CD4-positive, alpha-beta T cell treated with Interleukin-4 for 4 hours (primary cell): ENCODE measurements at places on chromosomes 1 and 21.

GRCh38 chr1:94122201-94122970 lies 1.4 kb upstream of the ABCA4 start:
- no peak for DNase-seq

DNA sequence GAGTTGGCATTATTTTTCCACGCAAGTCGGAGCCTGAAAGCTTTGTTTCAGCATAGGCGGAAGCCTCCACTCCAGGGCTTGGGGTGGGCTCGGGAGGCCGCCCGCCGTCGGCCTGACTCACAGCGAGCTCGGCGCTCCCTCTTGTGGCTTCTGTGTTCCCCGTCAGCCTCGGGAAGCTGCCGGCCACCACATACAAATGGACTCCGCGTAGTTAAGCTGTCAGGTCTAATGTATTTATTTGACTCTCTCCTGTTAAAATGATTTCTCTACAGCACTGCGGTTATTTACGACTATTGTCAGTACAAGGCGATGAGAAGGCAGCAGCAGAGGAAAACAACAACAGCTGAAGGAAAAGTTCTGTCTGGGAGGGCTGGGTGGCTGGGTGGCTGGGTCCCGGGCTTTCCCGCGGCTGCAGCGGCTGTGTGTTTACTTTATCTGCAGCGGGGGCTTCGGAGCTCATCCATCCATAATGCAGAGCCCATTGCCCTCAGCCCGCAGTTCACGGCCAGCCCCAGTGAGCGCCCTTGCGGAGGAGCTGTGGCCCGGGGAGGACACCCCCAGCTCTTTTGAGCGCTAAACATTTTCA lies 375.7 kb upstream of the CAMK1G start:
- DNase-seq, result no peak

DNA sequence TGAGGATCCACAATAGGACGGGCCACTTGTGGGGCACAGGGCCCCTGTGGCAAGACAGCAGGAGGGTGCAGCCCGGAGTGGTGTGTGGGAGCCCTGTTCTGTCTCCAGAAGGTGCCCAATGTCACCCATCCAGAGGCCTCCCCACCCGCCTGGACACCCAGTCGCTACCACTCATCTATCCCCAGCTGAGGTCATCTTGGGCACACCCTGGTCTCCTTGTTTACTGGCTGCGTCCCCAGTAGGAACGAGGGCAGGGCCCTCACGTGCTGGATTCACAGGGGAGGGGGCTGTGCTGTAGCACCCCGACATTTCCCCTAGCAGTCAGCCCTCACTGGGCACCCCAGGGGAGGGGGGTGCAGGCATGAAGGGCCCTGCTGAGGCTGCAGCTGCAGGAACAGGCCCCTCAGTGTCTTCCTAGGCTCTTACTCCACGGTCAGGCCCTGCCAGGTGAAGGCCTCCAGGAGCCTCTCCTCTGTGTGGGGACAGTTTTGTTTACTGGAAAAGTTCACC lies 2.3 kb upstream of the TNNT2 start:
- DNase-seq, result no peak

DNA sequence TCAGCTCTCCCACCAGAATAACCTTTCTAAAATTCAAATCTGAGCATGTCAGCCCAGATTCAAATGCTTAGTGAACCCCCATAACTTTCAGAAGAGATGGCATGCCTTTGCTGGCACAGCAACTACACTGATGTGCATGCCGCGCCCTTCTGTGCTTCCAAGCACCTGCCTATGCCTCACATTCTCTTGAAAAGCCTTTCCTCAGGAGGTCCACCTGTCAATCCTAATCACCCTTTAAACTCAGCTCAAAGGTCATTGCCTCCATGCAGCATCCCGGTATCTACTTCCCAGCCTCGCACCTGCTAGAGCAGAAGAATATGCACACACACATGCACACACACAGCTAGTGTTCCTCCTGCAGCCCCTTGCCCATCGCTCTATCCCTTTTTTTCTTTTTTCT lies 5.2 kb upstream of the S100A2 start:
- no peak for DNase-seq

GRCh38 chr1:160405331-160405877 lies 5.0 kb downstream of the VANGL2 start:
- DNase-seq, result no peak

DNA sequence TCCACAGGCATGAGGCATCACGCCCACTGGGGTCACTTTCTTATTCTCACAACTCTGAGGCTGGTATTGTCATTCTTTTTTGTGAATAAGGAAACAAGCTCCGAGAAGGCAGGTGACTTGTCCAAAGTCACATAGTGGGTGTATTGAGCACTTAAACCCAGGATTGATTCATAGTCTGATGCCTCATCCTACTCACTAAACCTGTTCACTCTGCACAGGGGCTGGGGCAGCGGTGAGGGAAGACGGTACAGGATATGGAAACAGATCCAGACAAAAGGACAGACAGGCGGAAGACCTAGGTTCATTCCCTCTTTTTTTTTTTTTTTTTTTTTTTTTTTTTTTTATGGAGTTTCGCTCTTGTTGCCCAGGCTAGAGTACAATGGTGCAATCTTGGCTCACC lies 56.6 kb downstream of the NKAIN1 start:
- no peak for DNase-seq

DNA sequence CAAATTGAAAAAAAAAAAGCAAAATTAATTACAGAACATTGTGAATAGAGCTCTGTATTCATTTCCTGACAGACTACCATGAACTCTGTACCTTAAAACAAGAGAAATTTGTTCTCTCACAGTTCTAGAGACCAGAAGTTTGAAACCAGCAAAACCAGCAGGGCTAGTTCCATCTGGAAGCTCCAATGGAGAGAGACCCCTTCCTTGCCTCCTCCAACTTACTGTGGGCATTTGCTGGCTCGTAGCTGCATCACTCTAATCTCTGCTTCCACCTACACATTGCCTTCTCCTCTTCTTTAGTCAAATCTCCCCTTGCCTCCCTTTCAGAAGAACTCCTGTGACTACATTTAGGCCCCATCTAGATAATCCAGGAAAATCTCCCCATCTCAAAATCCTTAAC lies 56.5 kb downstream of the SYDE2 start:
- DNase-seq, result no peak
